Naive thymus-derived CD8-positive, alpha-beta T cell (primary cell): ENCODE measurements at places on chromosomes 1 and 21.

DNA sequence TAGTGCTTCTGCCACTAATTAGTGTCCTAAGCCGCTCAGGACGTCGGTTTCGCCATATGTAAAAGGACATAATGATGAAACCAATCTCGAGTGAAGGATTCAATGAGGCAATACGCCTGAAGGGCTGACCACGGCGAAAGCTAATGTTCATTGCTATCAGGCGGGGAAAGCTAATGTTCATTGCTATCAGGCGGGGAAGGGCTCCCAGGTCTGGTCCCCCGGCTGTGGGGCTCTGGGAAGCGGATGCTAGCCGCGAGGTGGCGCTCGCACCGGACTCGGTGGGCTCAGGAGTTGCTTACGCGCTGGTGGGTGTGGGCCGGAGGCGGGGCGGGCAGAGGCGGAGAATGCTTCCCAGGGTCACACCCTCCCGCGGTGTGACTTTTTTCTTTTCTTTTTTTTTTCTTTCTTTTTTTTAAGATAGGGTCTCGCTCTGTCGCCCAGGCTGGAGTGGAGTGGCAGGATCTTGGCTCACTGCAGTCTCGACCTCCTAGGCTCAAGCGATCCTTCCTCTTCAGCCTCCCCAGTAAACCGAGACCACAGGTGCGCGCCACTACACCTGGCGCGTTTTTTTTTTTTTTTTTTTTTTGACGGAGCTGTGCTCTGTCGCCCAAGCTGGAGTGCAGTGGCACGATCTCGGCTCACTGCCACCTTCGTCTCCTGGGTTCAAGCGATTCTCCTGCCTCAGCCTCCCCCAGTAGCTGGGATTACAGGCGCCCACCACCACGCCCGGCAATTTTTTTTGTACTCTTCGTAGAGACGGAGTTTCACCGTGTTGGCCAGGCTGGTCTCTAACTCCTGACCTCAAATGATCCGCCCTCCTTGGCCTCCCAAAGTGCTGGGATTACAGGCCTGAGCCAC lies 1.1 kb upstream of the PEAR1 start:
- peak; percentile 83 for DNase-seq

DNA sequence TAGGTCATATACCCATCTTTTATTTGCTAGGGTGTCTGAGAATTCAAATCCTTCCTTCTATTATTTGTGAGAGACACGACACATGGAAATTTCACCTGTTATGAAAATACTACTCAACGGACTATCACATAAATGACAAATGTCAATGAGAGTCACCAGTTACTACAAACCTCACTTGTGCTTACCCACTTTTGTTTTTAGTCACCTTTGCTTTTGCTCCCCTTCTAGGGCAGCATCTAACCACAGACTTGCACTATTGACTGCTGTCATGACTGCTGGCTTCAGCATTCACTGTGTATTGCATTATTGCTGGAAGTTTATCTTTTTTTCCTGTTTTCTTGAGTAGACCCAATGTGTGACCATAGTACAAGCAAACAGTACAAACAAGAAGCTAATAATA lies 1048.0 kb downstream of the PLA2G4A start:
- no peak for DNase-seq

DNA sequence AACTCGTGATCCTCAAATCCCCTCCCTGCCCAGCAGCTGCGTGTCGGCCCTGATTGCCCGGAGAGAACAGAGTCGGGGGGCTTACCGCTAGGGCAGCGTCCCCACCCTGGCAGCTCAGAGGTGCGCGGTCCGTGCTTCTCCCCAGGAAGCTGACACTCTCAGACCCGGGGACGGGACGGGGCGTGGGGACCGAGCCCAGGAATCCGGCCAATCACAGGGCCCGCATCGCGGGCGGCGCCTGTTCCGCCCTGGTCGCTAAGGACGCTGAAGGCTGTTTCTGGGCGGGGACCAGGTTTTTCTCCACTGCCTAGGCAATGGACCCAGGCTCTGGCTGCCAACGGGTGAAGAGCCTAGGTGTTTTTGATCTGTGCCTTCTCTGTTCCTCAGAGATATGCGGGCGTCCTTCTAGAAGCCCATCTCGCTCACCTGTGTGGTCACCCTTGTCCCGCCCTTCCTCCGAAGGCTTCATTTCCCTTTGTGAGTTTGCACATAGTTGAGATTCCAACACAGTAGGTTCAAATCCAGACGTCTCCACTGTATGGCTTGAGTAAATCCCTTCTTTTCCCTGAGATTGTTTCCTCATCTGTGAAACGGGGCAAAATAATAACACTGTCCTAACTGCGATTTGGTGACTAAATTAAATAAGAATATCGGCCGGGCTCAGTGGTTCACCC lies at the start of gene C1orf87:
C1orf87 (minus strand) TSS at position 166 of the 674 bp plus-strand sequence. CDS start 1,127 bp downstream, outside the sequence.
- DNase-seq, result no peak

GRCh38 chr1:169044971-169045370 lies 61.5 kb upstream of the ATP1B1 start:
- no peak for DNase-seq

DNA sequence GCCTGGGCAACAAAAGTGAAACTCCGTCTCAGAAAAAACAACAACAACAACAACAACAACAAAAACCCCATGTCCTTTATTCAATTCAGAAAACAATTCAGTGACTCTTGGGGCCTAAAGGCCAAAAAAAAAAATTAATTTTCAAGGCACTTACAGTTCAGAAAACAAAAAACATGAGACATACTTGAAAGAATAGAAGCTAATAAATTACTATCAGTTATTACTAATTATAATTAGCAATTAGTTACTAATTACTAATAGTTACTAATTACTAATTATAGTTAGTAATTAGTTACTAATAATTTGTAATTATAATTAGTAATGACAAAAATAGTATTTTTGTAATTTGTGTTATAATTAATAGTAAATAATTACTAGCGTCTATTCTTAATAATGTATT lies 56.8 kb upstream of the MPC2 start:
- no peak for DNase-seq

DNA sequence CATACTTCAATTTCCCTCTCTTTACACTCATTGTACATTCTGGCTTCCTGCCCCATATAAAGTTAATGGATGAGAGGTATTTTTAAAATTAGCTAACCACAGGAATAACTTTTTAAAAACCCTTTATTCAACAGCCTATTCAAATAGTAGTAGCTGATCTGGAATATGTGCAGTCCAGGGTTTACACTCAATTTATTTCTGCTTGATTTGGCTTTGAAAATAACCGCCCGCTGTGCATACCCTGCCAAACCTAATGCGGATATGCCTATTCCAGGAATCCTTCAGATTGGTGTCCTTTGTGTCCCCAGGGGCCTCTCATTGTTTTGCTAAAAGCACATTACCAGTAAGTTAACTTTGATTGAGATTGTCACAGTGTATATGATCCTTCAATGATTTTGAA lies 1686.2 kb downstream of the PLA2G4A start:
- DNase-seq, result no peak

- DNase-seq, result no peak
Observed at GRCh38 chr1:22861764-22862440, 110.8 kb downstream of the LACTBL1 start.

- no peak for DNase-seq
Observed at GRCh38 chr1:119188926-119189325, 48.5 kb upstream of the WARS2 start.

- DNase-seq, result no peak
Observed at GRCh38 chr1:224497714-224498573, 63.3 kb upstream of the WDR26 start.

DNA sequence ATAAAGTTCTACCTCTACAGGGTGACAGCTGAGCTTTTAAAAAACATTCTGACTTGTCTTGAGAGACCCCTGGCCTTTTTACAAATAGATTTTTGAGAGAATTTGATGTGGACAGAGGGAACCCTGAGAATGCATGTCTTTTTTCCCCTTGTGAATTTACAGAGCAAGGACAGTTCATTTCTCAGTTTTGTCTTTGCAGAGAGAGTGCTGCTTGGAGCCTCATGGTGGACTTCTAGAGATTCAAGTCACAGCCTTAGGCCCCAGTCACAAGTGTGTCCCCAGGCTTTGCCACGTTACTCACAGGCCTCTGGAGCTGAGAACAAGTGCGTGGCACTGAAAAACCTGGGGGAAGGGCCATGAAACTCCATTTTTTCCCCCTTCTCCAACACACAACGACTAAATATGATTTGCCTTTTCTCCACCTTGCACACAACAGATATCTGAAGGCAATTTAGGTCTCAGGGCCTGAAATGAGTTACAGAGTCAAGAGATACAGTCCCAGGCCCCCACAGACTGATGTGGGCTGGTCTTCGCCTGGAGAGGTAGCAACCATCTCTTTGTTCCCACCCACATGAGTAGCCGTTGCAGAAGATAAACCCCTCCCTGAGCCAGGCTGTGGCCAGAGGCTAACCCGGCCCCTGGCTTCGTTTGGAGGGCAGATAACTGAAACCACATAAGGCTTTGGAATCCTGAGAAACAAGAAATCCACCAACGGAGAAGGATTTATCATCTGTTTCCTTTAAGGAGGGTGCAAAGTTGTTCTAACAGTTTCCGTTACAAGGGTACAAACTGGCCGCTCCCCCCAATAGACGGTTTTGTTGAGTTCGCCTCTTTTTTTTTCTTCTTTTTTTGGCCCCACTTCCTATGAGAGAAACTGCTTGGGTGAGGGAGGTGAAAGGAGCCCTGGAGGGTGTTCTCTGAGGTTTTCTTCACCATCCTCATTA lies 1.0 kb upstream of the PIGV start:
- no peak for DNase-seq

DNA sequence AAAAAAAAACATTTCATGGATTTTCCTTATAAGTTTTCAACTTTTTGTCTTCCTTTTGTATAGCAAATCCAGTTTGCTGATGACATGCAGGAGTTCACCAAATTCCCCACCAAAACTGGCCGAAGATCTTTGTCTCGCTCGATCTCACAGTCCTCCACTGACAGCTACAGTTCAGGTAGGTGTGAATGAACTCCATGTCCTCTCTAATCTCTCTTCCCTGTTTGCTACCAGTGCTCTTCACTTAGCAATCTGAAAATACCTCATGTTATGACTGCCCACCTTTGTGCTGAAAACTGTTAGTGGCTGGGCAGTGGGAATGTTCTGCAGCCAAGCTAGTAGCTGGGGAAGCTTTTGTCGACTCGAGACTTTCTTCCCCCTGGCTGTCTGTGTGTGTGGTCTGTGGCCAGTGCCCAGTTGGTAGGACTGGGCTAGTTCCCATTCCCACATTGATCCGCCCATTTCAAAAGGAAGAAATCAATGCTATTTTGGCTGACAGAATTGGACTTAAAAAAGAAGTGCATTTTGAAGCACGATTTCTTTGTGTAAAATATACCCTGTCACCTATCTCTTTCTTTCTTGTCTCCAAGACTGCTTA lies 24.5 kb downstream of the AHCYL1 start:
- DNase-seq, result no peak

DNA sequence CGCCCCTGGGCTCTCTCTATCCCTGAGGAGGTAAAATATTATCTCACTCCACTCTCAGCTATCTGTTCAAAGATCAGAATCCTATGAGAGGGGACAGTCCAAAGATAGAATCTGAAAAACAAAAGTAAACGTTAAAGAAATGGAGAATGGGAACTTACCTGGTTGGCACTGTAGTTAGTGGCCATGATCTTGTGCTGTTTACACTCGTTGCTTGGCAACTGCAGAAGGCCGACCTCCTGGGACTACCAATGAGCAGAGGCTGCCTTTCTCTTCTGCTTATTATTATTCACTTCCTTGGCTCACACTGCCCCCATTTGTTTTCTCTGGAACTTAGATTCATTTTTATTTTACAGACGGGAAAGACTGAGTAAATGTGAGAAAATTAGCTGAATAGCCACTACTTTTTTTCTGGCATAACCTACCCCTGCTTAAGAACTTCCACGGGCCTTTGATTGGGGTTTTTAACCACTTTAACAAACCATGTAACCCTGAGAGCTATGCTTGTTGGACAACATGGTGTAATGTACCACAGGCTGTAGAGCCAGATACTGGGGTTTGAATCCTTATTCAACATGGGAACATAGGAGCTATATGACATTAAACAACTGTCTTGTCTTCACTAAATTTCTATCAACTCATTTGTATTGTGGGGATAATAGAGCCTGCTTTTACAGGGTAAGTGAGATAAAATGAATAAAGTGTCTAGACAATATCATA lies at the start of gene CFAP126:
CFAP126 (minus strand) TSS at position 193 of the 717 bp plus-strand sequence; CDS start at position 185, 8 bp downstream.
- peak; percentile 55 for DNase-seq

GRCh38 chr1:156262461-156263287 lies 14.8 kb upstream of the PAQR6 start:
- DNase-seq, result no peak

DNA sequence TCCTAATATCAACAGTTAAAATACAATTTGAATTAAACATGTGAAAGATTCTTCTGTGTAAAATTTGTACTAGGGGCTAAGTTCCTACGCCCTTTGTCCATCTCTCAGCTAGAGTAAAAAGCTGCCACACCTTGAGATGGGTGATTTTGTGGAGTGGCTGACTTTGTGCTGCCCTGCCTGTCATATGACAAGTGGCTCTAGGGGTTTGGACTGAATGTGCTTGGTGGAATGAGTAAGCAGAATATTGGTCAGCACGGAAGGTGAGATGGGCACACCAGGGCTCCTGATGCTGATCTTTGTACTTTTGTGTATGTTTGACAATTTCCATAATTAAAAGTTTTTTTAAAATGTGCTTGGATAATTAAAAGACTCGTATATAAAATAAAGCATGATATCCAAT lies 133.6 kb upstream of the SLC45A1 start:
- DNase-seq, result no peak

- no peak for DNase-seq
Observed at GRCh38 chr1:101333186-101333585, 96.4 kb downstream of the S1PR1 start.

- DNase-seq, result no peak
Observed at GRCh38 chr1:99648107-99648506, 2.2 kb downstream of the PALMD start.
